ENCODE measurements at places on chromosomes 2 and 18.

GRCh38 chr2:105747991-105748390 is 3.3 kb downstream of the NCK2 start:
- DNase-seq, result no peak

- DNase-seq, result no peak
Measured at GRCh38 chr2:46939626-46940359, 24.2 kb upstream of the MCFD2 start.

GRCh38 chr2:173571021-173571821 is 216.5 kb downstream of the CDCA7 start:
- DNase-seq, result peak; percentile 77

GRCh38 chr18:75183973-75184493 is 24.9 kb downstream of the PTGR3 start:
- DNase-seq, result no peak

DNA sequence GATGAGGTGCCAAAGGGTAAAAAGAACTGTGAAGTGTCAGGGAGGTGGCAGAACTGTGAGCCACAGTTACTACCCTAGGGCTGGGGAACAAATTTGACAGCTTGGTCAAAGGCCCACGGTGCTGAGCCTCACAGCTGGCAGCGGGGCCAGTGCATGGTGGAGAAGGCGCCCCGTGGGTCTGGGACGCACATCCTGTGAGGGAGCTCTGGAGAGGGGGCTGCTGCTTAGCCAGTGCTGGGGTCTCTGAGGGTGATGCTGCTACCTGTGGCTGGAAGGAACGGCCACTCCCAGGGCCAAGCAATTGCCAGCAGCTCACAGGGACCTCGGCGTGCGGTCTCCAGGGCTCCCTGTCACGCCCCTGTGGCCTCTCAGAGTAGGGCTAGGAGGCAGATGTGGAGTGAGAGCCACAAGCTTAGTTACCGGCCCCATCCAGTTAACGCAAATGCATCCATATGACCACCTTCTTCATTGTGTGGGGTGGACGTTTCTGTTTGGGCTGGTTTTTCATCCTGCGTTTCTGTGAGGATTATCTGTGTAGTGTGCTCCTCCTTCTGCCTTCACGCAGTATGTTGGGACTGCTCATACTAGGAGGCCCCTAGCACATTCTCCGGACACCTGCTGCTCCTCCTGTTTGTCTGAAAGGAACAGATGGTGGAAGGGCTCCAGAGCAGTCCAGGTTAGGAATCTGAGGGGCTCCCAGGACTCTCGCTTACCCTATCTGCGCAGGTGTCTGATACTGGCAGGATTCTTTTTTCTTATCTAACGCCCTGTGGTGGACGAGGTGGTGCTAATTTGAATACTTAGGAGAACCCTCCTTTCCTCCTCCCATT is 26.0 kb downstream of the STK25 start:
- DNase-seq, result no peak

DNA sequence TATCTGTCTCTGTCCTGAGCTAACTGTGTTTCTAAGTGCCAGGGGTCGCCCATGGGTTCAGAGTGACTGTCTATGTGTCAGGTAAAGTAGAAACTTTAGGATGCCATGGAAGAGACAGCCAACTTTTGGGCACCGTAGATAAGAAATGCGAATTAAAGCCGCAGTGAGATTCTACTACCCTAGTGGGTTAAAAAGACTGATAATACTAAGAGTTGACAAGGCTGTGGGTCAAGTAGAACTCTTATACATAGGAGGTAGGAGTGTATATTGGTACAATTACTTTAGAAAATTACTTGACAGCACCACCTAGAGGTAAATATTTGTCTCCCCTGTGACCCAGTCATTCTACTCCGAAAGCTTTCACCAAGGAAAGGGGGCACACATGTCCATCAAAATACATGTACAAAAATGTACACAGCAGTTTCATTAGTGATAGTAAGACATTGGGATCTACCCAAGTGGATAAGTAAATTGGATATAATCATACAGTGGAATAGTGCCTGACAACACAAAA is 371.3 kb downstream of the SLC4A3 start:
- peak; percentile 41 for DNase-seq

DNA sequence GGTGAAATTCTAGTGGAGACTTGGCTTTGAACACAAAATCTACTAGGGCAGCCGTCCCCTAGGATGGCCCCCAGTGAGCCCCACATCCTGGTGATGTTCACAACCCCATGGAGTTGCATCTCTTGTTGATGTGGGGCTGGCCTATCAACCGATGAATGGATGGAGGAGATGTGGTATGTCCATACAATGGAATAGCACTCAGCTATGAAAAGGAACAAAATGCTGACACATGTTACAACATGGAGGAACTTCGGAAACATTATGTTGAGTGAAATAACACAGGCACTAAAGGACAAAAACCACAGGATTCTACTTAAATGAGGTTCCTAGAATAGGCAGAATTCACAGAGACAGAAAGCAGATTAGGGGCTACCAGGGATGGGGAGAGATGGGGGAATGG is 80.1 kb upstream of the ASAP2 start:
- no peak for DNase-seq

- DNase-seq, result no peak
Measured at GRCh38 chr2:222418739-222419138, 5.6 kb upstream of the SGPP2 start.

- no peak for DNase-seq
Measured at GRCh38 chr2:37634914-37635503, 36.4 kb downstream of the CDC42EP3 start.

- DNase-seq, result no peak
Measured at GRCh38 chr2:11896386-11896785, 150.0 kb downstream of the LPIN1 start.

- DNase-seq, result peak; percentile 54
Measured at GRCh38 chr2:81901017-81901416, 1596.5 kb upstream of the LRRTM1 start.

- DNase-seq, result peak; percentile 11
Measured at GRCh38 chr2:37688771-37689468, 17.5 kb upstream of the CDC42EP3 start.

DNA sequence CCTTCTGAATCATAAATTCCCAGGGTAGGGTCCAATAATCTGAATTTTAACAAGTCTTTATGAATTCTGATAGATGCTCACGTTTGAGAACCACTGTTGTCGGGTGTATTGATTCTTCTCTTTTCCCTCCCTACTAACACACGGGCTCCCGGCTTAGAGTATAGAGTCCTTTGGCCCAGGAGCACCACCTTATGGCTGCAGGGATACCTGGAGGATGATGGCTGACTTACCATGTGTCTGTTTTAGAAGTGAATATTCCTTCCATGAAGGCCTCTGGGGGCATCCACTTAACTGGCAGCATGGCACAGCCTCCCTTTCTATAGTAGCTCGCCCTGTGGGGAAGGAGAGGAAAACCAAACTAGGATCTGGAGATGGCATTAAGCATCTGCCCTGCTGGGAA is 91.7 kb downstream of the CLIP4 start:
- no peak for DNase-seq

- DNase-seq, result peak; percentile 83
Measured at GRCh38 chr2:99256677-99257076, 1.2 kb upstream of the LYG2 start.

GRCh38 chr2:23681356-23682140 is 245.4 kb downstream of the ATAD2B start:
- no peak for DNase-seq
